Activated T-helper 9 cell treated with anti-CD3 and anti-CD28 coated beads, Interleukin-2, amount 50 U/mL, for 16 hours (primary cell): ENCODE measurements at places on chromosomes 3 and 15.

- no peak for DNase-seq
Measured at GRCh38 chr3:106058475-106058874, 189.7 kb upstream of the CBLB start.

DNA sequence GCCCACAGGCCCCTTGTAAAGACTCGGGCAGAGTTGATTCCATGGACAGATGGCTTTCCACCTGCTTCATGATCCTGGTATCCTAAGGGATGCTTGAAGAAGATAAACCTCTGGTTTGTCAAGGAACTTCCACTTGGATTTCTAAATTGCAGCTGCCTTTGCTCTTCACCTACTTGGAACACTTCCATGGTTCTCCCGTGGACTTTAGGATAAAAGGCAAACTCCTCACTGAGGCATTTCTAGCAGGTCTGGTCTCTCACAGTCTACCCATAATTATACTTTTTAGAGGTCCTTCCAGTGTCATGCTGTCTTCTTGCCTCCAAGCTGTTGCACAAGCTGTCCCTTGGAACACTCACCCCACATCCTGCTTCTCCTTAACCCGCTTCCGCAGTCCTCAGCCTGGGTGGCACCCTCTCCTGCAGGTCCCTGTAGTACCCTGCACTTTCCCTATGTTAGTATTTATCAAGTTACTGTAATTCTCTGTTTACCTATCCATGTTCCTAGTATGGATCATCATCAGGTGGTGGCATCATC is 12.7 kb downstream of the TLNRD1 start:
- DNase-seq = no peak

GRCh38 chr15:78264304-78265136 is at the start of gene DNAJA4:
TSS of gene DNAJA4 (plus strand) at chr15:78264562. CDS start at chr15:78264764, 202 bp downstream.
- peak; percentile 44 for DNase-seq

- DNase-seq = no peak
Measured at GRCh38 chr15:93887151-93887550, 344.2 kb upstream of the MCTP2 start.

DNA sequence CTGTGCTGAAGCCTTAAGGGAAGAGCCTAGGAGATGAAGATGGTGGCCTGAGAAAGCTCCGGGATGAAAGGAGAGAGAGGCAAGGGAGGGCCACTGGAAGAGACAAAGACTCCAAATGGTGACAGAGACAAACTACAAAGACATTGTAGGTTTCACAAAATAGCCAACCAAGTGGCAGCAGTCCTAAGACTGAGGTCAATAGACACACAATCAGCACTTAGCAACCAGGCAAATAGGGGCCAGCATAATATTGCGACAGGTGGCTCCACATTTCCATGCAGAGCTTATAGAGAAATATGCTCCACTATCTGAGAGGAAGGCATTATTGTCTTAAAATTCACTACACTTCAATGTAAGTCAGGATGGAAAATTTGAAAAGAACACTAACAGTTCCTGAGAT is 22.1 kb upstream of the MYO5C start:
- DNase-seq = no peak

GRCh38 chr3:170178651-170179050 is 2.9 kb downstream of the PHC3 start:
- no peak for DNase-seq

- DNase-seq = no peak
Measured at GRCh38 chr3:151276038-151276686, 2.2 kb downstream of the P2RY14 start.

DNA sequence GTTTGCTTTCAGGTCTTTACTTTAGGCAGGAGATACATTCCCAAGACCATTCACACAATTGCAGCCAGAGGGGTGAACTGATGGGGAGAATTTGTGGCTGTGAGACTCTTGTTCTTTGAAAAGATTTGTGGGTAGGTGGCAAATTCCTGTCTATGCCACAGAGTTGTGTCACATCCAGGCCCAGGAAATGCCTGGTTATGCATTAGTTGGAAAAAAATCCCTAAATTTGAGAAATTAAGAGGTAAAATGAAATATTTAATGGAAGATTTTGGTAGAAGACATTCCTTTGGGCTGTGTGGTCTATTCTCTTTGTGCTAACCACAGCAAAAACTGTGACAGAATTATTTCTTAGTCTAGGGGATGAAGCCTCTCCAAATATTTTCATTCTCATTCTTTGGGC is 28.8 kb downstream of the SAMMSON start:
- DNase-seq = no peak

DNA sequence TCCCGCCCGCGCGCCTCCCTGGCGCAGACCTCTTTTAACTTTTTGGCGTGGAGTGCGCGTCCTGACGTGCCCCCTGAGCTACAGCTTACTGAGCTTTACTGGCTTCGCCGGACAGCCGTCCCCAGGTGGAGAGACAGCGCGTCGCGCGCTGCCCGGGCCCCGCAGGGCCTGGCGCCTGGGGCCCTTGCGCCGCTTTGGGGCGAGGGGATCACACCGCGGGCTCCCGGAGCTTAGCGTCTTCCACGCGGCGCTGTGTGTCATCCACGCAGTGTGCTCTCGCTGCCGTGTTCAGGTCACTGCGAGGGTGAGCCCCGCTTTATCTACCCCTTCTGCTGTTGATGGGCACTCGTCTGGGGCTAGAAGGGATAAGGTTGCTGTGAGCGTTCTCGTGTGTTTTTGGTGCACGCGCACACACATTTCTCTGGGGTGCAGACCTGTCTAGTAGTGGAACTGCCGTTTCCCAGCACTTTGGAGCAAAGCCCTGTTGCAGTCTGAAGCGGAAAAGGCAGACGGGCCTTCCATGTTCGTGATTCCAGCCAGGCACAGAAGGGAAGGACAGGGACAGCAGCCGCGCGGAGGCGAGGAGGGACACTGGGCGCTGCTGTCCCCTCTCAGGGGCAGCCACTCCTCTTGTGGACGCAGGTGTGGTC is 33.1 kb upstream of the ALDH1L1 start:
- DNase-seq = no peak

- DNase-seq = no peak
Measured at GRCh38 chr15:88608607-88609181, 12.4 kb upstream of the AEN start.

- no peak for DNase-seq
Measured at GRCh38 chr3:179432451-179432850, 18.8 kb downstream of the GNB4 start.

DNA sequence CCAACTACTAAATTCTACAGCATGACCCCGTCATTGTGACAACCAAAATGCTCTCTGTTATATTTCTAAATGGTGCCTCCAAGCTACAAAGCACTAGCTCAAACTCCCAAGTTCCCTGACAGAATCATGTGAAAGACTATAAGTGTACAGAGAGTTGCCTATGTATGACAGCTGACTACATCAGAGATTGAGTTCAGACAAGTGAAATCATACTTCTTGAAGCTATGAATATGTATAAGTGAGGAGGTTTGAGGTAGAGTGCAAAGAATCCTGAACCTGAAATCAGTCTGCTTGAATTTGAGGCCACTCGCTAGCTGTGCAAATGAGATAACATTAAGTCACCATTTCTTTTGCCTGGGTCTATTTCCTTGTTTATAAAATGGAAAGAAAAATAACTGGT is 63.9 kb upstream of the TP63 start:
- no peak for DNase-seq

GRCh38 chr3:34005886-34006285 is 207.5 kb downstream of the PDCD6IP start:
- DNase-seq = no peak

GRCh38 chr3:112813723-112814171 is 32.9 kb downstream of the CD200R1L start:
- DNase-seq = no peak

- no peak for DNase-seq
Measured at GRCh38 chr3:76827701-76828226, 212.1 kb upstream of the ROBO2 start.

DNA sequence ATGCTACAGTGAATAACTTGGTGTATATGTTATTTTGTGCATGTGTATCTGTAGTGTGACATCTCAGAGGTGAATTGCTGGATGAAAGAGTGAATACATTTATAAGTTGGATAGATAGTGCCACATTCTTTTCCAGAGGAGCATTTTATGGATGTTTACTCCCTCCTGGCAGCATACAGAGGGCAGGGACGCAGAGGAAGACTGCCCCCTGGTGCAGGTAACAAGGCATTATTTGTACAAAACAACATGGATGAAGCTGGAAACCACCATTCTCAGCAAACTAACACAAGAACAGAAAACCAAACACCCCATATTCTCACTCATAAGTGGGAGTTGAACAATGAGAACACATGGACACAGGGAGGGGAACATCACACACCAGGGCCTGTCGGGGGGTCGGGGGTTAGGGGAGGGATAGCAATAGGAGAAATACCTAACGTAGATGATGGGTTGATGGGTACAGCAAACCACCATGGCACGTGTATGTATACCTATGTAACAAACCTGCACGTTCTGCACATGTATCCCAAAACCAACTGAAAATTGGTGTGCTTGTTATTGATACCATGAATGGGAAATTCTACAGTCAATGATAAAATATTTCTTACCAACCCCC is 57.9 kb upstream of the CTXND1 start:
- no peak for DNase-seq

DNA sequence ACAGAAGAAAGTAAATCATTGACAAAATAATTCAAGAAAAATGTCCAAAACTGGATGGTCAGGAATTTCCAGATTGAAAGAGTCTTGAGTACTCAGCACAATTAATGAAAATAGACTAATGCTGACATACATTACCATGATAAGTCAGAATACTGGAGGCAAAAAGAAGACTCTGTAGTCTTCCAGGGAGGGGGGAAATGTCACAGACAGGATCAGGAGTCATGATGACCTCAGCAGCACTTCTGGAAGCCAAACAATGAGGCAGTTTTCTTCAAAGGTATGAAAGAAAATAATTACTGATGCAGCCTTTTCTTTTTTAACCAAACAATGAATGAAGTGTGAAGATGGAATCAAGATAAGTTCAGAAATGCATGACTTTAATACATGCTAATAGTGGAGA is 30.1 kb upstream of the SLC22A13 start:
- DNase-seq = no peak

GRCh38 chr3:63456901-63457300 is 178.8 kb downstream of the SYNPR start:
- no peak for DNase-seq

DNA sequence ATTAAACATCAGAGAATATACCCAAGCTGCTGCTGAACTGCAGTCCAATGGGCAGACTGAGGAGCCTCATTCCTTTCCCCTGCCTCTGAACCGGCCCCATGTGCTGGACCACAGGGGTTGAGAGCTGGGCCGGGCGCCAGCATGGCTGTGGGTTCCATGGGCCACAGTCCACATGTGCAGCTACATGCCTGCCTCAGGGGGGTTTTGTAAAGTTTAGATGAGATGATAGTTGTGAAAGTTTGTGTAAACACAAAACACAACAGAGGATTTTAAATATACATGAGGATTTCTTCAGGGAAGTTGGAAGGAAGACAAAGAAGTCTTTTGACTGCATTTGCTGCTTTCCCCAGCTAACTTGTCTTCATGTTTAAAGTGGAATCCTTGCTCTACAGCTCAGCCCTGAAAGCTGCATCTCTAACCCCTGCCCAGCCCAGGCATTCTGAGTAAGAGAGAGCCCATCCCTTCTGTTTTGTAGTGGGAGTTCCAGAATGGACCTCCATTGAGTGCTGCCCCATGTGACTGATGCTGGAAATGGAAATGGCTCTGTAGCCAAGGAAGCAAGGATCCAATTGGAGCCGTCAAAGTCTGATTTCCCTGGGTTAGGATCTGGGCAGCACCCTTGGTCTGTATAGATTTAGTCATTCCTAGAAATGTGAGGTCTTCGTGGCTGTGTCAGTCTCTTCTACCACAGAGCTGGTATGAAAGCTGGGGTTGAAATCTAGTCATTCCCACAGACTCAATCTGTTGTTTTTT is 17.5 kb downstream of the SLC12A8 start:
- DNase-seq = no peak

DNA sequence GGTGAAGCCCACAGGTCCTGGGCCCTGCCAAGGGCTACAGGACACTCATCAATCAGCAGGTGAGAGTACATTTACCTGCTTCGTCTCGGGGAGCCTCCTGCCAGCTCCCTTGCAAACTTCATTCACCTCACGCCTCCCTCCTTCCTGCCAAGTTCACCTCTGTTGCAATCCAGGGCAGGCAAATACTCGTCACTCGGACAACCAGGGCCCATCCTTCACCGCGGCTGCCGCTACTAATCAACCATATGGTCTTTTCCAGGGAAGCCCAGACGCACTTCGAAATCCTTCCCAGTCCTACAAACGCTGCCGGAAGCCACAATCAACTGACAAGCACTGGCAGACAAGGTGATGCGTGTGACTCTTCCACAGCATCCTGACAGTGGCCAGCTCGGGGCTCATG is 200.7 kb upstream of the NSMCE3 start:
- DNase-seq = no peak

DNA sequence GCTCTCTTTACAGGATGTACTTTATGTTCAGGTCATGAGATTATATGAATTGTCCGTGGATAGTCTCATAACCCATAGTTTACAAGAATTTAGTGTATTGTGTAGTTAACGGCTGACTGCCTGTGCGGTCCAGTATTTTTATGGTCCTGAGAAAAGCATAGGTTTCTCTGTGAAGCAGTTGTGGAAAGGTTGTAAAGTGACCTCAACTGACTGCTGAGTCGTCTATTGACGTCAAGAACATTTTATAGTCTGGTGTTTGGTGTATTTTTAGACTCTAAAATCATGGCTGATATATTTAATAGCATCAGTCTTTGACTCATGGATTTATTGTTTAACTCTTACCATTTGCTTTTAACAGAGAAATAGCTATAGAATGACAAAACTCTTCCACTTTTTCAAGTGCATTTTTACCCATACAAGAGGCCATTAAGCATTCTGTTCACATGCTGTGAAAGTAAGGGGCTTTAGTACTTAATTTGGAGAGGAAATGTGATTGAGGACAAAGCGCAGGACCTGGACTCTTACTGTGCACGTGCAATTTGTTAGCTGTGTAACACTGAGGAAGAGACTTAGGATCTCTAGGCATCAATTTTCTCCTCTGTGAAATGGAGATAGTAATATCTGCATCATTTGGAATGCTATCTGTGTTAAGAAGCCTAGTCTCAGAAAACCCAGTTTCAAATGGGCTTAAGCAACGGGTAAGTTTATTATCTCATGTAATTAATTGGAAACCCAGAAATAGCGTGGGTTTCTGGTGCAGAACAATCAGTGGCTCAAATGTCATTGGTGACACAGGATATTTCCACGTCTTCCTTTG is 240.8 kb downstream of the NFKBIZ start:
- DNase-seq = no peak

- no peak for DNase-seq
Measured at GRCh38 chr3:154971341-154971740, 108.8 kb upstream of the MME start.

- no peak for DNase-seq
Measured at GRCh38 chr3:80395023-80395422, 627.2 kb upstream of the ROBO1 start.

DNA sequence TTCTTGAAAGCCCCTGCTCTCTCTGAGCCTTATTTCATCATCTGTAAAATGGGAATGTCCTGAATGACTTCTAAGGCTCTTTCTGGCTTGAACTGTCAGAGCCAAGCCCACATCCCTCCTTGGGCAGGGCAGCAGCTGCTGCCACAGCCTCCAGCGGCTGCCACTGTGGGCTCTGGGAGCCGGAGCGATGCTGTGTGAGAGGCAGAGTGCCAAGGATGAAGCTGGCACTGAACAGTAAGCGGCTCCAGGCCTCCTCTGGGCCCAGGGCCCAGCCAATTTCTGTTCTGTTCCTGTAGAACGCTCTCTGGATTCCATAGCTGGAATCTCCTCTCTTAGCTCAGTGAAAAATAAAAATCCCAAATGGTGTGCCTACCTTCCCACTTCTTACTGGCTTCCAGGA is 4.4 kb downstream of the CPLX3 start:
- DNase-seq = no peak
